ENCODE measurements at places on chromosomes 12 and 14.

GRCh38 chr14:100610511-100611217, 23.4 kb upstream of the BEGAIN start:
- DNase-seq: peak; percentile 45

DNA sequence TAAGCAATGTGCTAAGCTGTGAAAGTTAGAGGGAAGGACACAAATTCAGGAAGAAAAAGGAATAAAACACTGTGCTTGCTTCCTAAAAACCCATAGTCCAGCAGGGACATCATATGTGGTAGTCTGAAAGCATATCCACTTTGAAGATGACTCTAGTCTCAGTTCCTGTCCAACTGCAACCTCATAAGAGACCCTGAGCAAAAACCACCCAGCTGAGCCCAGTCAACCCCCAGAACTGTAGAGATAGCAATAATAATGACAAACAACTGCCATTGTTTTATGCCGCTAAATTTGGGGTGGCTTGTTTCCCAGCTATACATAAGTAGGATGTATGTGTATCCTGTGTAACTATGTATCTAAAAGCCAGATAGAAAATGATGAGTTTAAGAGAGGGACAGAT, 3.9 kb upstream of the SERPINA4 start:
- no peak for DNase-seq

GRCh38 chr14:103833711-103834110, 13.7 kb downstream of the PPP1R13B start:
- DNase-seq: no peak

GRCh38 chr14:24814944-24815343, 181.0 kb upstream of the GZMB start:
- DNase-seq: no peak

DNA sequence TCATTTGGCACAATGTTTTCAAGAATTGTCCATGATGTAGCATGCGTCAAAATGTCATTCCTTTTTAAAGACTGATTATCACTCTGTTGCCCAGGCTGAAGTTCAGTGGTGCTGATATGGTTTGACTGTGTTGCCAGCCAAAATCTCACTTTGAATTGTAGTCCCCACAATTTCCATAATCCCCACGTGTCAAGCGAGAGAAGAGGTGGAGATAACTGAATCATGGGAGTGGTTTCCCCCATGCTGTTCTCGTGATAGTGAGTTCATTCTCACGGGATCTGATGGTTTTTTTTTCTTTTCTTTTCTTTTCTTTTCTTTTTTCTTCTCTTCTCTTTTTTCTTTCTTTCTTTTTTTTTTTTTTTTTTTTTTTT, 21.8 kb upstream of the LRRK2 start:
- DNase-seq: no peak

DNA sequence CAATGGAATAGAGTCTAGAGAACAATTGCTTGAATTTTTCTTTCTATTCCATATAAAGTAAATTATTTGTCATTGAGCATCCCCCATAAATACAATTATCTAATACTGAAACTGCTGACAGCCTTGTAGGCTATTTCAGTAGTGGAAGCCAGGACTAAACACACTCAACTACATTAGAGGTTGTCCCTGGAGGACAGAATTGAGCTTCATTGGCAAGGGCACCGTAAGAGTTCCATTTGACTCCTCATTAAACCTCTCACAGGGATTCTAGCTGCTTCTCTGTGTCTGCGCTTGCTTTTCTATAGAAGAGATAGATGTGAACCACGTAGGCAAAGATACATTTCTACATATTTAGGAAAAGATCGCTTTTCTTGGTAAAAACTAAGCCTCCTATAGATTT, 3.5 kb upstream of the PTPRO start:
- no peak for DNase-seq

DNA sequence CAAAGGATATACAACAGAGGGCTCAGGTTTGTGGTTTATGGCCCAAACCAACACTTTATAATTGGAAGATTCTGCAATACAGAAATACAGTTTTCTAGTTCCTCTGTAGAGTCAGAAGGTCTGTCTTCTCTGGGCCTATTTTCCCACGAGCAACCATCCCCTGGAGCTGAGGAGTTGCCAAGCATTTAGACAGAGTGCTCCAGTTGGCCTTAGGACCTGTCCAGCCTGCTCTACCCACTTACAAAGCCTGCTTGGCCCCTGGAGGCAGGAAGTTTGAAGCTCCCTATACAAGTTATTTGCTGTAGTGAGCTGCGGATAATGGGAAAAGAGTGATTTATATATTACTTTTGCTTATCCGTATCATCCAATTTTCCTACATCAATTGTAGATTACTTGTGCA, 60.8 kb upstream of the HSPB8 start:
- DNase-seq: no peak

GRCh38 chr12:11412731-11413130, 17.4 kb upstream of the PRB2 start:
- no peak for DNase-seq

DNA sequence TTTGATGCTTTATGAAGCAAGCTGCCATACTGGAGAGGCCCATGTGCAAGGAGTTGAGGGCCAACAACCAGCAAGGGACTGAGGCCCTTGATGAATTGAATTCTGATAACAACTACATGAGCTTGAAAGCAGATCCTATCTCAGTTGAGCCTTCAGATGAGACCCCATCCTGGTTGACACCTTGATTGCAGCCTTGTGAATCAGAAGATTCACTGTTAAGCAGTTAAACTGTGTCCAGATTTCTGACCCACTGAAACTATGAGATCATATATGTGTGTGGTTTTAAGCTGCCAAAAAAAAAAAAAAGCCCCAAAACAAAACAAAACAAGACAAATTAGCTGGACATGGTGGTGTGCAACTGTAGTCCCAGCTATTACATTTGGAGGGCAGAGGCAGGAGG, 42.1 kb downstream of the GPR19 start:
- DNase-seq: no peak

DNA sequence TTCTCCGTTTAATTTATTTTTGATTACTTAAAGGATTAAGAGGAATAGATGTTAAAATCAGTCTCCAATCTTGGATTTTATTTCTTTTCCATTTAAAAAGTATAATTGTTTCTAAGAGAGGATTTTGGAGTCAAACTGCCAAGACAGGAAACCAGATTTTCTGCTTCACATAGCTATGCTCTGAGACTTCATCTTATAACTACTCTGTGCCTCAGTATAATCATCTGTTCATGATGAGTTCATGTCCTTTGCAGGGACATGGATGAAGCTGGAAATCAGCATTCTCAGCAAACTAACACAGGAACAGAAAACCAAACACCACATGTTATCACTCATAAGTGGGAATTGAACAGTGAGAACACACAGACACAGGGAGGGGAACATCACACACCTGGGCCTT, 9.0 kb upstream of the TAS2R31 start:
- no peak for DNase-seq

DNA sequence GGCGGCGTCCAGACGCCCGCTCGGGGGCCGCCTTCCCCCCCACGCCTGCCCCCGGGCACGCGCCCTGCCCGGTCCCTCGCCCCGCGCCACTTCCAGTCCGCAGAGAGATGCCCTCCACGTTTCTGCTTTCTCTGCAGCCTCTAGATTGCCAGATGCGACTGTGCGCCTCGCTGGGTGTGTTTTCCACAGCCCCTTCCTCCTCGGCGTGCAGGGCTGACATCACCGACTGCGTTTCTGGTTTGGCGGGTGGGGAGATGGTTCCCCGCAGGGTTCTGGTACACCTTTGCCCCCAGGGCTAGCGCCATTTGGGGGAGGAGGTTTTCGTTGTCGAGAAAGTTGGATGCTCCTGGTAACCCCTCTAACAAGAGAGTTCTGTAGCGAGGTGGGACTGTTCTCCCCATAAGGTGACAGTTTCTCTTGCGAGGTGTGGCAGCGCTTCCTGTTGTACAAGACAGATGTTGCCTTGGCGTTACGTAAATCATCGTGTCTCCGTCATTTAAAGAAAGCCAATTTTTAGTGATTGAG, 1.5 kb downstream of the CALM1 start:
- DNase-seq: peak; percentile 73

- DNase-seq: no peak
Measured at GRCh38 chr12:41067941-41068645, 120.0 kb upstream of the PDZRN4 start.

DNA sequence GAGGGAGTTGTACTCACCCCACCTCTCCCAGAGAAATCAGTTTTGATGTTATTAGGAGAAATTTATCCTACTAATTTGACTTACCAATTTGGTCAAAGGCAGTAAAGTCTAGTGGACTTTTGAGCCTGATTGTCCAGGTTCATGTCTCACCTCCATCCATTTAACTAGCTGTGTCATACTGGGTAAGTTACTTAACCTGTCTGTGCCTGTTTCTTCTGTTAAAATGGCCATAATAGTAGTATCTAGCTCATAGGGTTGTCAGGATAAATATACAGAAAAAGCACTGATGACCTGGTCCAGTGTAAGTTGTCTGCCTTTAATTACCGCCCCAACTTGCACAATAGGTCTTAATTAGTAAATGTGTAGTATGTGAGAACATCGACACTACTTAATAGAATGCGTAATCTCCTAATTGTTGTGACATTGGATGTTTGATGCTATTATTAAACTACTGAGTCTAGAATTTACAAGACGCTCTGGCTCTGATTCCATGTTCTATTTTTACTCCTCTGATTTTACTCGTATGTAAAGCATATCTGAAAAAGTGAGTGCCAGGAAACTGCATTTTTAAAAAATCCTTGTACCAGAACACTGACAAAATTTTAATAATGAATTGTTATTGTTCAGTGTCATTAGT, 1.5 kb downstream of the RAB21 start:
- no peak for DNase-seq

DNA sequence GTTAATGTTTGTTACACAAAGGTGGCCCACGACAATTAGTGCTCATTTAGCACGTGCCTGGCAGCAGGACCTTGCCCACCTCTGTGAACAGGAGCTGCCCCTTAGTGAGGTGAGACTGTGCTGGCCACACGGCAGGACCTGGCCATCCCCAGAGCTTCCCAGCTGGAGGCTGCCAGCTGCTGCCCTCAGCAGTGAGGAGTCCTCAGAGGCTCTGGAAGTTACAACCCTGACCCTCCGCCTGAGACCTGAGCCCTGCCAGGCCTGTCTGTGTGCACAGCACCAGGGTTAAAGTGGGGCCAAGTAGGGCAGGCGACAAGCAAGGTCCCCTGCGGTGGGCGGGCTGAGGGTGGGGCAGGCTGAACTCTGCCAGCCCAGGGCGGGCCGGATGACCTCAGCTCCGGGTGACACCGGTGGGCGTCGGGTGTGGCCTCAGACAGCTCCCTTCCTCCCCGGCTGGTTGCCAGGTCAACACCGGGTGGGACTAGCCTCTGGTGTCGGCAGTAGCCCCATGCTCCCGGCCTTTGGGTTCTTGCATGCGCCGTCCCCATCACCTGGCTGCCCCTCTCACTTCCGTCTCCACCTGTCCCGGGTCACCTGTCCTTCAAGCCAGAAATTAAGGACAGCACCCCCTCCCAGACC, 9.2 kb upstream of the LBHD2 start:
- DNase-seq: peak; percentile 88

- no peak for DNase-seq
Measured at GRCh38 chr12:58629376-58629775, 290.9 kb downstream of the LRIG3 start.

DNA sequence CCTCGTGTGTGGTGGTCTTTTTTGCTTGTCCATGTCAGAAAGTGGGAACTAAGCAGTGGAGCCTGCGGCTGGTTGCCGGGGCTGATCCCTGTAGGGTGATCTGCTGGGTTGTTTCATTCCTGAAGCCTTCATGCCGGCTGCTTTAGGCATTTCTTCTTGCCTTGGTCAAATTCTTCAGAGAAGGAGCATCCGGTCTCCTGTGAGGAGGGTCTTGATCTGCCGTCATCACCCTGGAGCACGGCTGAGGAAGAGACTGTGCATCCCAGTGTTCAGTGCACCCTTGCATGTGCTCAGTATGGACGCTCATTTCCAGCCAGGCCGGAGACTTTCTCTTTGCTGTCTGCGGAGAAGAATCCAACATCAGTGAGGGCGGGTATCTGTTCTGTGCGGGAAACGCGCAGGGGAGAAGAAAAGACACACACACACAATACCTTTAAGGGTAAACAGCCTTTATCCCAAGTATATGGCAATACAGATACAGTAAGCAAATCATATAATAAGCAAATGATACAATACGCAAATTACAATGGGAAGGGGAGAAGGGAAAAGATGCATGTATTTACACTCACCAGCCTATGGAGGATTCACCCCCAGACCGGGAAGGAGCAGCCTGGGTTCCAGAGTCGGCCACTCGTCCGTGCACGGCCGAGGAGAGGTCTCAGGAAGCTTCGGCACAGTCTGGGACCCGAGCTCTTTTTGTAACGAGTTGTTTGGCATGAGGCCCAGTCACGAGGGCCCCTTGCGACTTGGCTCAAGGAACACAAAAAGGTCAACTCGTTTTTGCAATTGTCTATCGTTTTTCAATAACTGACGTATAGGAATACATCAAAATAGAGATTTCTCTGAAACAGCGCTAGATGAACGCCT, 1366.8 kb upstream of the TMEM132C start:
- DNase-seq: no peak

DNA sequence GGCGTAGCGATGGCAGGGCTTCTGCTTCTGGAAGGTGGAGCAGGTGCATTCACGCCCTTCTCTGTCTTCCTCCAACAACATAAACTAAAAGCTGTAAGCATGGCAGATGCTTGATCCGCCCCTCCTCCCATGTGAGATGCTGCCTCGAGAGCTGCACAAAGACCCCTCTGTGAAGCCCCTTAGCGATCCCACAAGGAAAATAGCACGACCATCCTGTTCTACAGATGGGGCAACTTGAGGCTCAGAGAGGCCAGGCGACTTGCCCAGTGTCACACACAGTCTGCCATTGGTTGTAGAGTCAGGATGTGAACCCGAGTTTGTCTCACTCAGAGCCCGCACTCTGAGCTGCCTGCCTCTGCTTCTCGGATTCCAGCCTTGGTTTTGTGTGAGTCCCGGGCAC, 144.4 kb downstream of the SCARB1 start:
- no peak for DNase-seq

DNA sequence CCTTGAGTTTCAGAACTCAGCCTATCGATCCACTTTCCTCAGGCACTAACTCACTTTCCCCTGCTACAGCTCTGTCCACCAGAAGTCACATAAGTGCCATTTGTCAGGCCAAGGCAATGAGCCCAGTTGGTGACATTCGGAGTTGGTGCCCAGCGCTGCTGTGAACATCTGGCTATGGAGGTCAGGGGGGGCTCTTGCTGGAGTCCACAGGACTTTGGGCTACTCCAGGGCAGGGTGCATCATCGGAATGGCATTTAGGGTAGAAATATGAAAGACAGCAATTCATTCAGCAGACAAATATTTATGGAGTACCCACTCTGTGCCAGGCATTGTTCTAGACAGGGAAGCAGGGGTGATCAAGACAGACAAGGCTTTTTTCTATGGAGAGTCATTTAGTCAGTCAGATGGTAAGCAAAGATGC, 1.5 kb upstream of the PPP1CC start:
- no peak for DNase-seq

DNA sequence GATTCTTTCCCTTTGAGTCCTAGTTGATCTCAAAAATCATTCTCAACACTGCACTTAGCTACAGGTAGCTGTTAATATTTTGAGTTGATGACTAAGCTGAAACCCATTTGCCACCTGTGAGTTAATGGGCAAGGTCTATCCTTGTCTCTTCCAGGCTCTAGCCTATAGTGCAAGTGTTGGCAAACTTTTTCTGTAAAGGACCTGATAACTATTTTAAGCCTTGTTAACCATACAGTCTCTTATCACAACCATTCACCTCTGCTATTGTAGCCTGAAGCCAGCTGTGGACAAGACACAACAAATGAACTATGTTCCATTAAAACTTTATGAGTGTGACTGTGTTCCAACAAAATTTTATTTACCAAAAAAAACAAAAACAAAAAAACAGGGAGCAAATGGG, 19.4 kb downstream of the RAP1B start:
- no peak for DNase-seq

GRCh38 chr14:64698903-64699302, 5.3 kb upstream of the PLEKHG3 start:
- no peak for DNase-seq
